NCI-H2081 (cell line): ENCODE measurements at places on chromosomes 2 and 18.

GRCh38 chr2:136014411-136014810 is 29.0 kb upstream of the DARS1 start:
- DNase-seq: no peak

- DNase-seq: peak; percentile 17
These were observed 28.5 kb downstream of the HRH4 start for GRCh38 chr18:24488824-24489493.

- no peak for DNase-seq
These were observed 93.0 kb upstream of the SLC39A10 start for GRCh38 chr2:195563857-195564512.

DNA sequence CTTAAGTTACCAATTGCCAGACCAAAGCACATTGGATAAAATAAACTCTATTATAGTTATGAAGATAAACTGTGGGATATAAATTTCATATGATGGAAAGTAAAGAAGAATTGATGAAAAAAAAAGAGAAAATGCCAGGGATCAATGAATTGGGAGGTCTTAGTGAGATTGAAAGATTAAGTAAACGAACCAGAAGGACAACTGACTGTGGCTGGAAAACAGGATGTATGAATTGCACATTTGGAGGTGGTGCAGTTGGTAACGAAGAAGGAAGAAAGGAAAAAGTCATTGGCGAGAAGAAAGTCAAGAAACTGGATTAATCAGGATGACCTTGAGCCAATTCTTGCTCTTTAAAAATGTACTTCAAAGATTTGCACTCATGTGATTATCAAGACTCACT is 166.7 kb downstream of the NCK2 start:
- no peak for DNase-seq

DNA sequence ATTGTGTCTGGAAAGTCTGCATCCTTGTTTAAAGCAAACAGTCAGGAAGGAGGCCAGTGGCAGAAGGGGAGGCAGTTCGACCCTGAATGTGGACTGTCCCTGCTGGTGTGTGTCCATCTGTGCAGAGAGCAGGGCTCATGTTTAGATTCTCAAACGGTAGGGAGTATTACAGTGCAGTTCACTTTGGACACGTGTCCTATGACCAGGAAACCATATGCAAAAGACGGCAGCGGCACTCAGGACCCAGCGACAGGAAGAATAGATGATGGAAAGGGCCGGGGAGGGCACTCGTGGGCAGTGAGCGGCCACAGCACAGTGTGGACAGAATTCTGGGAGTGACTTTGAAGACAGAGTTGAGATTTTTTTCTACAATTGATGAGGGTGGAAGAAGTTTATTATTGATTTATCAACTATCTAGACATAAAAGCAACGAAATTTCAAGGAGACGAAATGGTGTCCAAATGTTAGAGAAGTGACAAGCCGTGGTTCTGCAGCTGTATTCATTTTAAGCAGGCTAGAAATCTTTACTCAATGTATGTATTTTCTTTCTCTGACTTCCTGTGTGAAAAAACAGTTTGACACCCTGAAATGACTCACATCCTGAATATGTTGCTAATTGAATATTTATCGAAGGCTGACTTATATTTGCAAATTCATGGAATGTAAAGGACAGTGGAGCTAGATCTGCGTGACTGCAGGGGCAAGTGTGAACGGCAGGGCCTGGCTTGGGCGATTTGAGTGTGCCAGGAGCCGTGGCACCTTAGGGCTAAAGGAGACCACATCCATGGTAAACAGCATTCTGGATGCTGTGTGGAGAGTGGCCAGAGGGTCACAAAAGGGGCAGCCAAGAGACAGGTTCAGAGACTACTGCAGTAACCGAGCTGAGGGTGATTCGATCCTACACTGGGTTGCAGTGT is 214.2 kb downstream of the PTGR3 start:
- DNase-seq: peak; percentile 23

DNA sequence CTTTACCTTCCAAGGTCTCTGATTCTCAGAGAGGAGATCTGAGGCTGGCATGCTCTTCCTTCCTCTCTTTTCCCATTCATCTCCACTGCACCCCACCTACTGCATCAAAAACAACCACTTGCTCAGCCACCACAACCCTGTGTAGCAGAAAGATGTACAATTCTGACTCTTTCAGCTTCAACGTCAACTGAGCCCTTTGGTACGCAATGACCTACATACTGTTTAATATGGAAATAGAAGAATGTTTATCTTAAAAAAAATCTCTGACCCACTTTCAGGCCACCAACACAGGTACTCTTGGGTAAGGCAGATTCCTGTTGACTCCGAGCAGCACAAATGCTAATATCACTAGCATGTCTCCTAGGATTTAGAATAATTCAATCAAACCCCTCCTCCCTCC is 76.2 kb upstream of the AFF3 start:
- no peak for DNase-seq

DNA sequence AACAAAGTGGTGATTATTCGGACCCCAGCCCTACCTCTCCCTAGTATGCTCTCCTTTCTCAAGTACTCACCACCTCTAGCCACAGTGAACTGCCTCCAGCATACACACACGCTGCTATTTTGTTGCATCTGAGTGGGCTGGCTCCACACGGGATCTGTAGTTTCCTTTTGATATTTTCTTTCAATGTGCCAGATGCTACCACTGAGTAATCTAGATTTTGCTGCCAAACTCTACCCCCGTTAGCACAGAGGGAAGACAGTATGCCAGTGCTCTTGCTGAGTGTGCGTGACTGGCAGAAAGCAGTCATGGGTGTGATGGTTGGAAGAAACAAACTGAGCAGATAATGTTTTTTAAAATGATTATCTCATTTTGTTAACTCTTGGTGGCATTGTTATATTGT is 11.6 kb downstream of the CFLAR start:
- no peak for DNase-seq

GRCh38 chr18:49030138-49030537 is 79.4 kb upstream of the SMAD7 start:
- DNase-seq: no peak

- peak; percentile 82 for DNase-seq
These were observed 1.1 kb upstream of the CDH2 start for GRCh38 chr18:28177828-28178635.

DNA sequence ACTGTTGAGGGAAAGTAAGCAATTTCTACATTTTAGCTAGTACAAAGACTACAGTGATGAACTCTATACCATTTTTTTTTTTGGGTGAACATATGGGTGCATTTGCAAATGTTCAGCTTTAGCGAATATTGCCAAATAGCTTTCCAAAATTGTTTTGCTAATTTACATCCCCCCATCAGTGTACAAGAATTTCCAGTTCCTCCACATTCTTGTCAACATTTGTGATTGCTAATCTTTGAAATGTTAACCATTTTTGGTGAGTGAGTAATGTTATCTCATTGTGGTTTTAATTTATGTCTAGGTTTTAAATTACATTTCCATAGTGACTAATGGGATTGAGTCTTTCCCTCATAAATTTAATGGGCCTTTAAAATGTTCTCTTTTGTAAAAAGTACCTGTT is 16.4 kb upstream of the CNRIP1 start:
- no peak for DNase-seq

GRCh38 chr2:3631851-3632659 is 25.9 kb upstream of the ALLC start:
- no peak for DNase-seq

DNA sequence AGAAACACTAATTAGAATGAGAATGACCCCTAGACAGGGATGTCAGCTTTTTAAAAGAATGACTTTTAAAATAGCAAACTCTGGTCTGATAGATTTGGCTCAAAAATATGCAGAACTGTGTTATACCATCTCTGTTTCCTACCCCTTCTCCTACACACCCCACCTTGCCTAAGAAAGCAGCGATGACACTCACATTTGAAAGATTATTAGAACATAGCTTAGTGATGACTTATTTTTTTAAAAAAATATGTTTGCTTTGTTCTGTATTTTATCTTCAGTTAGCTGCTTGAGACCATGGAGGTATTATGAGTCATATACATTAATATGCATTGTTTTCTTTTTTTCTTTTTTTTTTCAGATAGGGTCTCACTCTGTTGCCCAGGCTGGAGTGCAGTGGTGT is 176.7 kb upstream of the TPO start:
- DNase-seq: no peak

DNA sequence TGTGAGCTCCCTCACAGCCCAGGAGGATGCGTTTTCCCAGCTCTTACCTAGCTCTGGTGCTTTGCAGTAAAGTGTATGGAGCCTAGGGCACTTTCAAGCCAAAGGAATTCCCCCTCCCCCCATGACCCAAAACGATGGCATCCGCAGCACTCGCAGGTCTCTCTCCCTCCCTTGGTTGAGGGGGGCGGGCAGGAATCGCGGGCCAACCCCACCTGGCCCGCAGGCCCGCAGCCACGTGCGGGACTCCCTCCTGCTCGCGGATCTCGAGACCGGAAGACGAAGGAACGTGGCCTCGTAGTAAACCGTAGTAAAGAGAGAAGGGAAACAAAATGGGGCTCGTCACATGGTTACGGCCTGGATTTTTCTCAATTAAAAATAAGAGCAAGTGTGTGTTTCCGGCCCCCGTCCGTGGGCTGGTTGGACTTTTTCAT is 8.5 kb downstream of the IRS1 start:
- DNase-seq: peak; percentile 79

DNA sequence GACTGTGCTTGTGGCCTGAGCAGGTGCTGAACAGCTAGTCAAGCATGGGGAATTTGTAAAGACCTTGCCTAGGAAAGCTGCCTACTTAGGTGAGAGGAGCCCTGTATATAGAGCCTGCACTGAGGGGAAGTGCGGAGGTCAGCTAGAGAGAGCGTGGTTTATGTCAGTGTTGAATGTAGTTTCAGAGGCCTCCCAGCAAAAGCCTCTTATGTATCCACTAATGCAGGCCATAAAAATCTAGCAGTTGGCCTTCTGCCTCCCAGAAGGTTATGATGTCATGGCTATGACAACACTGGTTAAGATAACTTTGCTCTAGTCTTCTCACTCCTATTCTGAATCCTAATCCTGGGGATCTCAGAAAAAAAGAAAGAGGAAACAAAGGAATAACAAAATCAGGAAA is 88.9 kb downstream of the ASXL3 start:
- no peak for DNase-seq

- no peak for DNase-seq
These were observed 62.5 kb upstream of the NFE2L2 start for GRCh38 chr2:177327009-177327408.

- DNase-seq: no peak
These were observed 103.8 kb downstream of the GAREM1 start for GRCh38 chr18:32366586-32367538.

GRCh38 chr2:224865016-224865415 is 148.9 kb upstream of the CCDC195 start:
- DNase-seq: no peak

GRCh38 chr2:15980605-15981098 is 40.3 kb downstream of the MYCN start:
- no peak for DNase-seq

GRCh38 chr18:8413189-8413588 is 196.0 kb upstream of the RAB12 start:
- no peak for DNase-seq

- DNase-seq: peak; percentile 33
These were observed 9.4 kb upstream of the CD302 start for GRCh38 chr2:159807183-159808031.

DNA sequence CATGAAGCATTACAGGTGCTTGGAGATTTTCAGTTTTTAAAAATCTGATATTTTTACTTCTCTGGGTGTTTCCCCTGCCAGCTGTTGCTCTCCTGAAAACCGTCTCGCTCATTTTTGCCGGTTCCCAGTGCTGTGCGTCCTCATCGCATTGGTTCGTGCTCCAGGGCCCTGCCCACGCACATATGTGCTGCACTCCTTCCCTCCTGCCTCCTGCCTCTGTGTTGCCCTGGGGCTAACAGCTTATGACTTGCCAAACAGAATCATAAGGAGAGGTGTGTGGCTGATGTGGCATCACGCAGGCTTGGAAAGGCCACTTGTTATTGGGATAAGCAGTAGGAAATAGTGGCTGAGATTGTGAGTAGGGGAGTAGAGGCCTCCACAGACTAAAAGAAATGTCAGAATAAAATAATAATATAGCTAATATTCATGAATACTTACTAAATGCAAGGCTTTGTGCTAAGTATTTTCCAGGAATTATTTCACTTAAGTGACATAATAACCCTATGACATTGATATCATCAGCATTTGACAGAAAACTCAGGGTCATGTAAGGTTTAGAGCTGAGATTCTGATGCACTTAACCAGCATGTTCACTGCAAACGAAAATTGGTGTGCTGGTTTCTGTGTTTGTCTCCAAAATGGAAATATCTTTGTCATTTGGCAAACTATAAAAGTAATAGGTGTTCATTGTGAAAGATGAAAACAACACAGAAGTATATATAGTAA is 53.5 kb downstream of the SLC4A1AP start:
- no peak for DNase-seq

DNA sequence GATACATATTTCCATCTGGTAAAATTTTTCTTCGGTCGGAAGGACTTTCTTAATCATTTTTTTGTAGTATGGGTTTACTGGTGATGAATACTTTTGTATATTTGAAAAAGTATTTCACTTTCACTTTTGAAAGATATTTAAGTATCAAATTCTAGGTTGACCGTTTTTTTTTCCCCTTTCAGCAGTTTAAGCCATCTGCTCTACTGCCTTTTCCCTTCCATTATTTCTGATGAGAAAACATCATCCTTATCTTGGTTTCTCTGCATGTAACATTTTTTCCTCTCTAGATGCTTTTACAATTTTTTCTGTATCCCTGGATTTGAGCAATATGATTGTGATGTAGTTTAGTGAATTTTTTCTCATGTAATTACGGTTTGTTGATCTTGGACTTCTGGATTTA is 87.0 kb downstream of the MTX2 start:
- no peak for DNase-seq

DNA sequence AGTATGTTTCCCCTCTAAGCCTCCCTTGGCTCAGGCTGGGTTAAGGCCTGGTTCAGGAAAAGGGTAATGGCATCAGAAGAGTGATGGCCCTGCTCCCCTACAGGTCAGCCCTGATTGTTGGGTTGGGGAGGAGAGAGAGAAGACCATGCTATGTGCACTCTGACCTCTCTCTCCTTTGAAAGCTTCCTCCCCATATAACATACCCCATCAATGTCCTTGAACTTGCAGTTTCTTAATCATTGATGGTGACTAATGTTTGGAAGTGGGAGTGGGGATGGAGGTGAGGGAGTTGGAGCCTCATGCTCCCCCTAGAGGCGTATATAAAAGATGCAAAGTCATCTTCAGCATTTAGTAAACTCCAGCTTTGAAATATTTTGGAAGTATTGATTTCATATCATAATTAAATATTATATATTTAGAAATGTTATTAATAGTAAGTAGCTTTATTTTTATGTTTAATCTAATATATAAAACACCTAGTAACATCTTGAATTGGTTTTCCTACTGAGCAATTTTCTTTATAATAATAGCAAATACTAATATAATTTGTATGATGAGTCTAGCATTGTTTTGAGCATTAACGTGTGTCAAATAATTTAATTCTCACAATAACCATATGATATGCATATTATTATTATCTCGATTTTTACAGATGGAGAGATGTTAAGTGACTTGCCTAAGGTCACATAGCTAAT is 8.8 kb downstream of the PLCL1 start:
- no peak for DNase-seq
